ENCODE measurements at places on chromosomes 16 and 17.
A peak's percentile ranks its signal among the peaks of the same experiment; 100 is the strongest.

DNA sequence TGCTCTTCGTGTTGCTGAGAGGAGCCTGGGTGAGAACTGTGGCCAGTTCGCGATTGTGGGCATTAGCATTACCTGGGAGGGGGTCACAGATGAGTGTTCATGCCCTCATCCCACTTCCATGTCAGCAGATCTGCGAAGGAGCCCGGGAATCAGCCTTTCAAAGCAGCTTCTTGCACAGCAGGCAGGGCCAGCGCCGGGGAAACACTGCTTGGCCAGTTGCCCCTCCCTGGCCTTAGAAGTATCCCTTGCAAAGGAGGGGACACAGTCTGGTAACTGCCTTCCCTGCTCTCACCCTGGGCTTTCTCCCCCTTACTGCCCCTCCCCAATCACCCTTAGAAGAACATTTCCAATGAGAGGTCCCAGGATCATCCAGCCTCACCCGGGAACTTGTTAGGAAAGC is 42.8 kb upstream of the FOXF1 start:
- no peak for DNase-seq

DNA sequence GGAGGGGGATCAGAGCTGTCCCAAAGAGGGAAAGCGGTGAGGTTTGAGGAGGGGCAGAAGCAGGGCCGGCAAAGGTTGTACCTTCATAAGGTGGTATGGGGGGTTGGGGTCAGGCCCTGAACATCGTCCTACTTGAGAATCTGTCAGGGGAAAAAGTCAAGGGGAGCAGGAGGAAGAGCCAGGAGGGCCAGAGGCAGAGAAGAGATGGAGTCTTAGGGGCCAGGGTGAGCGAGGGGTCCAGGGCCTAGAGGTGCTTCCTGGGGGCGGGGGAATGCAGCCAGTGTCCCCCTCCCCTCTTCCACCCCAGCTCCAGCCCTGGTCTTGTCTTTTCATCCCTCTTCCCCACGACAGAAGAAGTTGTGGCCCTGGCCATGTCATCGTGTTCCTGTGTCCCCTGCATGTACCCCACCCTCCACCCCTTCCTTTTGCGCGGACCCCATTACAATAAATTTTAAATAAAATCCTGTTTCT is 1.3 kb upstream of the PRRT2 start:
- DNase-seq, result no peak

- DNase-seq, result no peak
Measured at GRCh38 chr17:18093616-18094408, 6.1 kb downstream of the DRG2 start.

- DNase-seq, result no peak
Measured at GRCh38 chr16:65716737-65717700, 595.2 kb upstream of the CDH11 start.

- DNase-seq, result no peak
Measured at GRCh38 chr17:65739034-65739433, 177.6 kb upstream of the AXIN2 start.

- no peak for DNase-seq
Measured at GRCh38 chr17:72359811-72360210, 239.0 kb downstream of the SOX9 start.

DNA sequence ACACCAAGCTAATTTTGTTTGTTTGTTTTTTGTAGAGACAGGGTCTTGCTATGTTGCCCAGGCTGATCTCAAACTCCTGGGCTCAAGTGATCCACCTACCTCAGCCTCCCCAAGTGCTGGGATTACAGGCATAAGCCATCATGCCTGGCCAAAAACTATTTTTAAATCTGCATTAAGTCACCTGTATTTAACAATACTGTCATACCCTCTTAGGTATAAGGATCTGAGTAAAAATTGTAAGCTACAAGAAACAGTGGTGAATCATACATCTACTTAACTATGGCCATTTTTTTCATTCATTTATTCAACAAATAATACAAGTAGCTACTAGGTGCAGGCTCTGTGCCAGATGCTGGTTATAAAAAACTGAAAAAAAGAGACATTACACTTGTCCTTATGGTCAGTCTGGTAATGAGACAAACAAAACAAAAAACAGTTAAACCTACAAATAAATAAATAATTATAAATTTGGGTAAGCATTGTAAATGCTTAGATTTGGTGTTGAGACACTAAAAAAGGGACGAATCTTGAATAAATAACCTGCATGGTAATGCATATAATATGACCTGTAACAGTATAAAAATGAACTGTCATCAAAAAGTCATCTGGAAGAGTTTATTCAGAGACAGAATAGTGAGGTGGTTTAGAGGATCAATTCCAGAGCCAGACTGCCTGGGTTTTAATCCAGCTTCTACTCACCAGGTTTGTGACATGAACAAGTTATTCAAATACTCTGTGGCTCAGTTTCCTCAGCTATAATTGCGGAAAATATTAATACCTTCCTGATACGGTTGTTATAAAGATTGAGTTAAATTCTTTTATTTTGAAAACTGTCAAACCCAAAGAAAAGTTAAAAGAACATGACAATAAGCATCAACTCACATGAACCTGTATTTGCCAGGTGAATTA is 26.8 kb downstream of the BRIP1 start:
- DNase-seq, result no peak

- no peak for DNase-seq
Measured at GRCh38 chr17:70171159-70171558, 1.8 kb downstream of the KCNJ2 start.

- no peak for DNase-seq
Measured at GRCh38 chr16:85036236-85037049, 8.8 kb downstream of the KIAA0513 start.

DNA sequence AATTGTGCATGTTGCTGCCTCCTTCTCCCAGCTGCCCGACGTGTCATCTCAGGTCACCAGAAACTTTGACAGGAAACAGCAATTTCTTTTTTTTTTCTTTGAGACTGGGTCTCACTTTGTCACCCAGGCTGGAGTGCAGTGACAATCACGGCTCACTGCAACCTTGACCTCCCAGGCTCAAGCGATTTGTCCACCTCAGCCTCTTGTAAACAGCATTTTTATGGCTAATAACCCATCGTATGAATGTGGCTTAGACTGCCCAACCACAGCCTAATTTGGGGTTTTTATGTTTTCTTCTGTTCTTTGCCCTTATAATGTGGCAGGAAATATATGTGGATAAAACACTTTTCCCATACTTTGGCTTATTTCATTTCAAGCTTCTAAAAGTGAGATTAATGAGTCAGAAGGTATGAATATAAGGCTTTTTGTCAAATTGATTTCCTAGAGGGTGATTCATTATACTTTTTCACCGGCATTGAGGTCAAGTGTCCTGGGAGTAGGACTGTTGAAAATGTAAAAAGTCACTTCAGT is 31.0 kb upstream of the SLC5A10 start:
- DNase-seq, result no peak

DNA sequence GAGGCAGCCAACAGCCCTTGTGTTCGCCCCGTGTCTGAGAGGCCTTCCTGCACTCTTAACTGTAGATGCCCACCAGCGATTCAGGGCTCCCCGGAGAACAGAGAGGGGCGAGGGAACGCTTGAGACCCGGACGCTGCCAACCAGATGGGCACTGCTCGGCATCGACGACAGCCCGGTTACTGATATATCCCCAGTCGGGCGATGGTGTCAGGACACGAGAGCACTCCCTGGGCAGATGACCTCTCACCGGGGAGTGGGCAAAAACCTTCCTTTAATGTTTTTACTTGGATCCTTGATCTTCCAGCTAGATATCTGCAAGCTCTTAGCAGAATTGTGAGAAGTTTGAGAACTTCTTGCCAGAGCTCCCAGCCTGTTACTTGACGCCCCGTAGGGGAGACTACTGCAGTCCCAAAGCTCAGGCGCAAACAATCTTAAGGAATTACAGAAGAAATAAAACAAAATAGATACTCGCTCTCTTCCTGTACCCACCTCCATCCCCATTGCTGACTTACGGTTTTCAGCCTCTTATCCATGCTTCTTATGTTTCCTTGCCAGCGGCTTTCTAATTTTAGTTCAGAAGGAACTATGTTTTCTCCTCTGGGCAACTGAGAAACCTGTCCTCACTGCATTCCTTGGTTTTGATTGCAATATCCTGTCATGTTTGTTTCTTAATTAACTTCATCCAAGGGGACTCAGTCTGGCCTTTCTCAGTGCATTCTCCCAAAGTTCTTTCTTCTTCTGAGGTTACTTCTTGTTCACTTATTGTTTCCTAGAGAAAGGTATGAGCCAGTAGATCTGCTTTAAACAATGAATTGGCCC is 845 bp downstream of the SP2 start:
- peak; percentile 17 for DNase-seq

DNA sequence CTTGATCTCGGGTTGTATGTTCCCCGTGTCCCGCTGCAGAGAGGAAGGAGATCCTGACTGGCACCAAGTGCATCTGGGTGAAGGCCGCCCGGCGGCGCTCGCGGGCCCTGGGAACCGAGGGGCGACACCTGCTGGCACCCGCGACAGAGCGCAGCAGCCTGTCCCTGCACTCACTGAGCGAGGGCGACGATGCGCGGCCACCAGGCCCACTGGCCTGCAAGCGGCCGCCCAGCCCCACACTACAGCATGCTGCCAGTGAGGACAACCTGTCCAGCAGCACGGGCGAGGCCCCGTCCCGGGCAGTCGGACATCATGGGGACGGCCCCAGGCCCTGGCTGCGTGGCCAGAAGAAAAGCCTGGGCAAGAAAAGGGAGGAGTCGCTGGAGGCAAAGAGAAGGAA is 7.5 kb downstream of the BTBD17 start:
- no peak for DNase-seq

DNA sequence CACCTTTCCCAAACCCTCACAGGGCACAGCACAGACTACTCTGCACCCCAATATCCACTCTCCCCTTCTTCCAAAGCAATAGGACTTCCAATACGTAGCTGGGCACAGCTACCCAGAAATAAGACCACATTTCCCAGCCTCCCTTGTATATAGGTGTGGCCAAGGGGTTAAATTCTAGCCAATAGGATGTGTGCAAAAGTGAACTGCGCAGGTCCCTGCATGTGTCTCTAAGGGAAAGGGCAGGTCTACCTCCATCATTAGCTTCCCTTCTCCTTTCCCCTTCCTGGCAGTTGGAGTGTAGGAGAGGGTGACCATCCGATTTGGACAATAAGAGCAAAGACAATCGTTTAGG is 25.5 kb upstream of the SNN start:
- DNase-seq, result no peak

- no peak for DNase-seq
Measured at GRCh38 chr16:48101069-48101674, 54.6 kb downstream of the ABCC12 start.

GRCh38 chr17:44865231-44865660 is 17.6 kb downstream of the HIGD1B start:
- peak; percentile 68 for DNase-seq

- no peak for DNase-seq
Measured at GRCh38 chr16:53123747-53124146, 69.0 kb downstream of the CHD9 start.

DNA sequence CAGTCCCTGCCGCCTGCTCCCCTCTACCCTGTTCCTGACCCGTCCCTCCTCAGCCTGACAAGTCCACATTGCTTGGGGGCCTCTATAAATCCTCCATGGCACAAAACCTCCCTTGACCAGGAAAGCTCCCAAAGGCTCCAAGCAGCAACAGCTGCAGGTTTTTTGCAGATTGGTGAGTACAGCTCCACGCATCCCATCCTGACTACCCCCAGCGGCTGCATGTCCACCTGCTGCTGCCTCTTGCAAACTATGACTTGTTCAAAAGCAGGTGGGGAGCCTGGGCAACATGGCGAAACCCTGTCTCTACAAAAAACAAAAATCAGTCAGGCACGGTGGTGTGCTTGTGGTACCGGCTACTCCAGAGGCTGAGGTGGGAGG is 122.8 kb downstream of the ANKRD11 start:
- no peak for DNase-seq

DNA sequence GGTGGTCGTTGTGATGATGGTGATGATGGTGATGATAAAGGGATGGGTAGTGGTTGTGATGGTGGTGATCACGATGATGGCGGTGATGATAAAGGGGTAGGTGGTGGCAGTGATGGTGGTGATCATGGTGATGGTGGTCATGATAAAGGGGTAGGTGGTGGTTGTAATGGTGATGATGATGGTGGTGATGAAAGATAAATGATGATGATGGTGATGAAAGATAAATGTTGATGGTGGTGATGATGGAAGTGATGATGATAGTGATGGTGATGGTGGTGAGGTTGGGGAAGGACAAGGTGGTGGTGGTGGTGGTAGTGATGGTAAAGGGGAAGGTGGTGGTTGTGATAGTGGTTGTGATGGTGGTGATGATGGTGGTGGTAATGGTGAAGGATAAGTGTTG is 13.9 kb downstream of the CDH5 start:
- no peak for DNase-seq

DNA sequence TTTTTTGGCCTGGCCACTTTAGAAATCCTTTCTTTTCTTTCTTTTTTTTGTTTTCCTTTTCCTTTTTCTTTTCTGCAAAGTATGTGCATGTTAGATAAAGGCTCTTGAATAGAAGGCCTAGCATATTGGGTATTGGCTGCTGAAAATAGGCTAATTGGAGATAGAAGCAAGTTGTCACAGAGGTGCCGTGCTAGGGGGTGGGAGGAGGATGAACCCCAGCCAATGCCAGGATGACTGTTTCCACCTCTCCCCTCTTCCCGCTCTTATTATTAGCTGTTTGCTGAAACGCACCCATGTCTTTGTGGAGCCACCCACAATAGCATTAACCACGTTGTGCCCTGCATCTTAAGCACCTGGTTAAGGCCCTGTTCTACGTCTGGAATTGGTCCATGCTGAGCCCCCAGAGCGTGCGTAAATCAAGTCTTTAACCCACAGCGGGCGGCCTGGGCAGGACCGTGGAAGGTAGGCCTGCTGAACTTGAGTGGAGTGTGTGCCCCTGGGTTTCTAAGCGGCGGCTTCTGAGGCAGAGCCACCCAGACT is 123.6 kb downstream of the MSI2 start:
- DNase-seq, result no peak

DNA sequence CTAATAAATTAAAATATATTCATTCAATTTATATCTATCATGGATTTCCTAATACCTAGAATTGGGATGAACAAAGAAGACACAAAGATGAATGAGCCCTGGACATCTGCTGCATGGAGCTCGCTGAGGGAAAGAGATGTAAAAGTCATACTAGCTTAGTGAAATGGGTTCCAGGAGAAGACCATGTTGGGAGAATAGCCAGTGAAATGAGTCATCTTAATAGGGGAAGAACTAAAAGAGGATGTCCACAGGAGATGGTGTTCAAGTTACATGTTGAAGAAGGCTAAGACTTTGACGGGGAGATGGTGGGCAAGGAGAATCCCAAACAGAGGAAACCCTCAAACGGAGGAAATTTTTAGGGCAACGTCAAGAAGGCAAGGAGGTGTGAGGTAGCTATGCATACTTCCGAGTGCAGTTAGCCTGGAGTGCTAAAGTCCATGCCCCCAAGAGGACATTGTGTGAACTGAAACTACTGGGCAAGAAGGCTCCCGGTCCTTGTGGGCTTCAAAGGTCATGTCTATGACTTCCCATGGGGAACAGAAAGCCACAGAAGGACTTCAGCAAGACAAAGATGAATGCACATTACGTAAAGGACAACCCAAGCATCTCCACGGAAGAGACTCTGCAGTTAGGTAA is 220.5 kb upstream of the CDH11 start:
- DNase-seq, result no peak

GRCh38 chr16:610513-611381 is 20.0 kb upstream of the WFIKKN1 start:
- DNase-seq, result peak; percentile 13

GRCh38 chr16:726438-727290 is at the start of the genes CCDC78 and HAGHL:
CCDC78 (minus strand) TSS chr16:726443; CDS start chr16:726367, 76 bp downstream.
HAGHL (plus strand) TSS chr16:727106; CDS start chr16:727510, 404 bp downstream.
- DNase-seq, result no peak

- DNase-seq, result no peak
Measured at GRCh38 chr16:86558355-86559193, 3.5 kb upstream of the MTHFSD start.

Measured in DMS79 treated with DMSO at 0.1 percent for 48 hours (cell line).